ENCODE measurements at places on chromosomes 12 and 14. TPM values are rescaled to one million over a fixed set of nuclear protein-coding genes. Genes with fewer than 3 reads are reported as not detected.

Gene PLEK2
- total RNA-seq = 0.54 TPM

GRCh38 chr12:113802966-113803758, 163.0 kb downstream of the RBM19 start:
- H3K4me3 ChIP-seq = no peak overlapping the region
- no peaks in the 10 kb centered on the region for H3K36me3 ChIP-seq
- DNase-seq = no peak
- H3K27me3 ChIP-seq = no peaks in the 10 kb centered on the region
- no peaks in the 10 kb centered on the region for H3K4me1 ChIP-seq
- H3K27ac ChIP-seq = no peak overlapping the region

Gene DDX47
- total RNA-seq = 27.1 TPM

- no peak for DNase-seq
- H3K27ac ChIP-seq = no peak overlapping the region
- no peaks in the 10 kb centered on the region for H3K36me3 ChIP-seq
- H3K4me3 ChIP-seq = no peak overlapping the region
Measured at GRCh38 chr12:979349-979748, 11.7 kb upstream of the ERC1 start.

GRCh38 chr12:111685322-111685810, 390 bp downstream of the BRAP start:
- no peaks in the 10 kb centered on the region for H3K27me3 ChIP-seq
- H3K27ac ChIP-seq = no peak overlapping the region
- H3K4me1 ChIP-seq = peaks cover 30% of the 10 kb centered on the region
- H3K4me3 ChIP-seq = peak overlapping the region; percentile 78
- DNase-seq = no peak
- peaks cover 27% of the 10 kb centered on the region for H3K36me3 ChIP-seq

Gene HEATR5A
- 26.8 TPM for total RNA-seq

- H3K4me1 ChIP-seq = peaks cover 52% of the 10 kb centered on the region
- H3K27me3 ChIP-seq = no peaks in the 10 kb centered on the region
- peak overlapping the region; percentile 18 for H3K27ac ChIP-seq
- no peak for DNase-seq
- H3K36me3 ChIP-seq = peaks cover 38% of the 10 kb centered on the region
Measured at GRCh38 chr12:56722832-56723231, 2.3 kb downstream of the NACA start.
